NCI-H1694 treated with DMSO at 0.1 percent for 48 hours (cell line): ENCODE measurements at places on chromosomes 3 and 15.

GRCh38 chr15:71892335-71892734, 82.0 kb downstream of the NR2E3 start:
- no peak for DNase-seq

GRCh38 chr3:154182975-154183374, 61.8 kb downstream of the ARHGEF26 start:
- no peak for DNase-seq

- no peak for DNase-seq
Observed at GRCh38 chr3:9351709-9352126, 11.1 kb upstream of the THUMPD3 start.

GRCh38 chr15:40762919-40763800, 708 bp upstream of the GCHFR start:
- DNase-seq = no peak

DNA sequence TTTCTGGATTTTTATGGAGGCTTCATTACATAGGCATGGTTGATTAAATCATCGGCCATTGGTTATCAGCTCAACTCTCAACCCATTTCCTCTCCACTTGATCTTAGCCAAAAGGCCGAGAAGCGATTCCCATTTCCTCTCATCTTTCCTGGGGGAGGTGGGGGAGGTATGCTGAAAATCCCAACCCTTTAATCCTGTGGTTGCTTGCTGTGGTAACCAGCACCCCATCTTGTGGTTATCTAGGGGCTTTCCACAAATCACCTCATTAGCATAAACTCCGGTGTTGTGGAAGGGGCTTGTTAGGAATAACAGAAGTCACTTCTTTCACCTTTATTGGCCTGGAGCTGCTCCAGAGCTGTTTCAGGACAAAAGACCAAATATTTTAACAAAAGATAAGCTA, 20.9 kb downstream of the PDE8A start:
- DNase-seq = no peak

DNA sequence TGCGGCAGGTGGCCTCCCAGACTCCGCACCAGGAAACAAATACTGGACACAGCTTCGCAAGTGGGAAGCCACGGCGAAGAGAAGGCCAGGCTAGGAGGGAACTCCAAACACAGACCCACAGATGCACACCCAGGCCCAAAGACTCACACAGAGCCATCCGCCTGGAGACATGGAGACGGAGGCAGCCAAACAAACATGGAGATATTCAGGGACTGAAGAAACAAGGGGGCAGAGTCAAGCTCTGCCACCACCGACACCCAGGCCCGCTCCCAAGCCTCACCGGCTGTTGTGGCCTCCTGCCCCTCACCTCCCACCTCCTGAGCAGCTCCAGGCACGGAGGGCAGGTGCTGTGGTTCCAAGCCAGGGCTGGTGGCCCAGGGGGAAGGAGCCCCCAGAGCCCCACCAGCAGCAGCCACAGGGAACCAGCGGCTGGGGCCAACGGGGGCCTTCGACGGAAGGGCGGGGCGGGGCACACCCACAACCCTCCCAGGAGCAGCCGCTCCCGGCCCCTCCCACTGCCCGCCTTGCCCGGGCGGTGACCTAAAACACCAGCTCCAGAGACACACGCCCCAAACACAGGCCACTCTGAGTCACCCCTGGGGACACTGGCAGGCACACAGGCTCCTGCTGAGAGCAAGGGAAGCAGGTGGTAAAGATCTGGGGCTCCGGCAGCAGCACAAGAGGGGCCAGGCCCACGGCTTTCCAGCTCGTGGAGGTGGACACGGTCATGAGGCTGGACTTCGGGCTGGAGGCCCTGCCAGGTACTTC, 31.9 kb downstream of the TNK2 start:
- DNase-seq = no peak

DNA sequence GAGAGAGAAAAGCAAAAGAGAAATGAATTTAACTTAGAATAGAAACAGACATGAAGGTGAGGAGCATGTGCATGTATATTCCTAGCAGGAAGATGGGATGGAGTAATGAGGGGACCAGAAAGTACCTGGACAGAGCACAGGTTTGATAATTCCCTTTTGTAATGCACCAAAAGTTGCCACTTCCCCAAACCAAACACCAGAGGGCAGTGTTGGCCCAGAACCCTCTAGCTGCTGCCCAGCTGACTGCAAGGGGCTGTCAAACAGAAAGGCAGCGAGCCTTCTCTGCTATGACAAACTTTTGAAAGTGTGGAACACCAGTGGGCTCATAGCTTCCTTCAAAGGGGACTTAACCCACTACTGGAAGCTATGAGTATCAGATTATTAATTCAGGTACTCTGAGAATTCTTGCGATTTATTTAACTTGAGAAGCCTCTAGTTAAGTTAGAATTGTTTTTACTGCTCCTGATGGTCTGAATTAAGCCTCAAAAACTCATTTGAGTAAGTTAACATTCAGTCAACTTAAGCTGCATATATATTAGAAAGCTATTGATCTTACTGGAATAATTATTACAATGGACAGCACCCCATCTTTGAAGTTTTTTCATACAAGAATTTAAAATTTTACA, 234.9 kb downstream of the NEK10 start:
- DNase-seq = peak; percentile 5

DNA sequence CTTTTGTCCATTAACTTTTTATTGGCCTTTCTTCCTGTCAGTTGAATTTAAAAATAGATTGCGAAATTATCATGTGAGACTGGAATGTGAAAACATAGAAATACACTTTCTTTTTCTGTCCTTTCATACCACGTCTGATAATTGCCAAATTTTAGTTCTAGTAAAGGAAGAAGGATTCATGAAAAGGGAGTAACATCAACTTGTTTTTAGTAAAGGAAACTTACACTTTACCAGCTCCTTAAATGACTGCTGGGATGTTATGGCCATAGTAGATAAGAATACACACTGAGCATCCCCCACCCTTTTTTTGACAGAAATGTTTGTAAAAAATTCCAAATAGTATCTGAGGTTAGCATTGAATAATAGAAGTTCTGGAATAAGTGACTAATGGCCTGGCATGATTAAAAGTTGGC, 137.9 kb downstream of the NEO1 start:
- no peak for DNase-seq

- no peak for DNase-seq
Observed at GRCh38 chr3:181722156-181722555, 10.4 kb downstream of the SOX2 start.

- no peak for DNase-seq
Observed at GRCh38 chr3:182605882-182606611, 187.3 kb upstream of the ATP11B start.

DNA sequence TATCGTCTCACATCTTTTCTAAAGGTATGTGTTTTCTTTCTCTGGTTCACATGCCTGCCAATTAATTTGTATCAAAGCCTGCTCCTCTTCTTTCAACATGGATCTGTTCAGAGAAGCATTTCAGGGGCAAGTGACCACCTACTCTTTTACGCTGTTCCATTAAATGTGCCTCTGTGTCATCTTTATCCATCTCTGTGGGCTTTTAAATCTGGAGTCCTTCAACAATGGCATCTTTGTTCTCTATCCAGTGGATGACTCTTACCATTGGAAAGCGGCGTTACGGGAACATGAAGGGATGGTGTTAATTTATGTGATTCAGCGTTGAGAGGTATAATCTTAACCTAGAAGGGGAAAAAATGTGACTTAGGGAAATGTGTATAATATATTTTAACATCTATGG, 92.7 kb upstream of the CFAP20DC start:
- DNase-seq = no peak

DNA sequence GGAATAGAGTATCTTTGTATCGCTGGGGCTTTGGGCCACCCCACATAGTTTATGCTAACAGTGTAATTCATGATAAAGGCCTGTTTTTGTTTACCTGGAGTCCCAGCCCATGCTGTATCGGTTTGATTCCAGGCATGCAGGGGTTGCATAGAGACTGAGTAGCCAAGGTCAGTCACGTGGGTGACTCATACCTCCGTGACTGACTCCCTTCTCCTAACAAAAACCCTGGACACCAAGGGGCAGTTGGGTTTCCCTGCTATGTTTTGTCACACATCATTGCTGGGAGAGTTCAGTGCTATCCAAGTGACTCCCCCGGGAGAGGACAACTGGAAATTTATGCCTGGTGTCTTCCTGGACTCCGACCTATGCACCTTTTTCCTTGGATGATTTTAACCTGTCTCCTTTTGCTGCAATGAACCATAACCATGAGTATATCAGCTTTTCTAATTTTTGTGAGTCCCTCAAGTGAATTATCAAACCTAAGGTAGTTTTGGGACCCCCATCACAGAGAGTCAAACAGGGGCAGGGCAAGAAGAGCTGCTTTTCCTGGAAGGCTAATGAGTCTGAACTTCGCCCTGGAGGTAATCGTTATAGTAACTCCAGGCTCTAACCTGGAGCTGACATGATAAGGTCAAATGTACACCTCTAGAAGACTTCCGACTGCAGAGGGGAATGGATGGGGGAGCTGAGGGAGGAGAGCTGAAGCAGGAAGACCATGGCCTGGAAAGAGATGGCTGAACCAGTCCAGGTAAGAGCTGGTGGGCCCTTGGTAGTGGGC, 57.0 kb downstream of the SRGAP3 start:
- no peak for DNase-seq

GRCh38 chr3:46979958-46980497, 562 bp downstream of the NBEAL2 start:
- no peak for DNase-seq

DNA sequence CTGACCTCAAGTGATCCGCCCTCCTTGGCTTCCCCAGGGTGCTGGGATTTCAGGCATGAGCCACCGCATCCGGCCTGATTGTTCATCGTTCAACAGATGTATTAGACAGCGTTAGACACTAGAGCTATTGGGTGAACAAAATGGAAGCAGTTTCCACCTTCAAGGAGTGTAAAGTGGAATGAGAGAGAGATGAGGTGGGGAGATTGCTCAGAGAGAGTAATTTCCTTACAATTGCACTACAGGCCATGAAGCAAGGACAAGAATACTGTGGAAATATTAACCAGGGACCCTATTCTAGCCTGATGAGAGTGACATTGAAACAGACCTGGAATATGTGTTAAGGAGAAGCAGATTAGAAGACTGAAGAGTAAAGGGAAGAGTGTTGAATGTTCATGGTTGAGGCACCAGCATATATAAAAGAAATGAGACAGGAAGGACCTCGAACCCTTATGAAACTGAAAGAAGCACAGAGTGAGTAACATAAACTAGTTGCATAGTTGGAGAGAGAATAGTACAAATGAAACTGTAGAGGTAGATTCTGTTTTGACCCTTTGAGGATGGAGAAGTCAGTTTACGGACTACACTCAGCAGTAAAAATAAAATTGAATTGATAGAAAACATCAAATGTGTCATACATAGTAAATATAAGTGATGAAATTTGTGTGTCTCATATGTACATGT, 7.2 kb downstream of the RTF1 start:
- DNase-seq = no peak
